Hematopoietic multipotent progenitor cell (in vitro differentiated cells): ENCODE measurements at places on chromosomes 11 and 22.

GRCh38 chr22:37273126-37273845, 9.0 kb upstream of the CYTH4 start:
- no peak for DNase-seq

GRCh38 chr11:1922481-1923081, 3.1 kb downstream of the TNNT3 start:
- no peak for DNase-seq

- no peak for DNase-seq
Observed at GRCh38 chr22:35769974-35770373, 52.3 kb downstream of the APOL5 start.

GRCh38 chr11:84905411-84905810, 721.7 kb downstream of the DLG2 start:
- no peak for DNase-seq

- no peak for DNase-seq
Observed at GRCh38 chr11:61855939-61856680, 28.0 kb downstream of the FADS2 start.

GRCh38 chr11:40417627-40418026, 1041.8 kb downstream of the LRRC4C start:
- no peak for DNase-seq

DNA sequence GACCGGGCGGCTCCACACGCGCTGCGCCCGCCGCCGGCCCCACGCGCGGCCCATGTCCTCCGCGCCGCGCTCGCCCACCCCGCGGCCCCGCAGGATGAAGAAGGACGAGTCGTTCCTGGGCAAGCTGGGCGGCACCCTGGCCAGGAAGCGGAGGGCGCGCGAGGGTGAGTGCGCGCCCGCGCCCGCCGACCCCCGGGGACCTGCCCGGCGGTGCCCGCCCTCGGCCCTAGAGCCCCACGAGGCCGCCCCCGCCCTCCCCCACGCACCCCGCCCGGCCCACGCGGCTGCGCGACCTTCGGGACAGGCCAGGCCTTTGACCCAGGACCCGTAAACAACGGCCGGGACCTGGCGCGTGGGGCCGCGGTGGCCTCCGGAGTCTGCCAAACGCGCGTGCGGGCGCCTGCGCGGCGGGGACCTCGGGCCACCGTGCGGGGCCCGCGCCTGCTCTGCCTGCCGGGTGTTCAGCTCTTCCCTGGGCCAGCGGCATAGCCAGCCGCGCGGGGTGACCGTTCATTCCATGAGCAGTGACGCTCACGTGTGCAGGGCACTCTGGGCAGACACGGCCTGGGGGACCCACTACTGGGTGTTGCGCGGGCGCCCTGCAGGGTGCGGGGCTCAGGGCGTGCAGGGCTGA, at the start of gene PARVB:
TSS of gene PARVB (plus strand) at position 15 of the 634 bp plus-strand sequence. CDS start at position 53, 38 bp downstream.
- peak; percentile 14 for DNase-seq

DNA sequence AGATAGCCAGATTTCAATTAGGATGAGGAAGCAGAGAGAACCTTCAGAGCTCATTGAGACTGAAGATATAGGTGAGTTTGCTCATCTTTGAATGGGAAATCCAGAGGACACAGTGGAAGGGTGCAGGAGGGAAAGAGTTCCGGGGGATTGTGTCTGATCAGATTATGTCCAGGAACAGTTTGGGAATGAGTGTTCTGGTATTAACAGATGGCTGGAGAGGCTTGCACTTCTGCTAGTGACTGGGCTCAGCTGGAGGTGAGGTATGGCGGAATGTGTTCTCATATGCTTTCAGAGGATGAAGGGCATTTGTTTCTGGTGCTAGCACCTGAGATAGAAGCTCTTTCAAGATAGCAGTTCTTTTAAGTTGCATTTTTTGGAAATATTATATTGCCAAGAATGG, 27.6 kb downstream of the ALKBH3 start:
- DNase-seq, result no peak

DNA sequence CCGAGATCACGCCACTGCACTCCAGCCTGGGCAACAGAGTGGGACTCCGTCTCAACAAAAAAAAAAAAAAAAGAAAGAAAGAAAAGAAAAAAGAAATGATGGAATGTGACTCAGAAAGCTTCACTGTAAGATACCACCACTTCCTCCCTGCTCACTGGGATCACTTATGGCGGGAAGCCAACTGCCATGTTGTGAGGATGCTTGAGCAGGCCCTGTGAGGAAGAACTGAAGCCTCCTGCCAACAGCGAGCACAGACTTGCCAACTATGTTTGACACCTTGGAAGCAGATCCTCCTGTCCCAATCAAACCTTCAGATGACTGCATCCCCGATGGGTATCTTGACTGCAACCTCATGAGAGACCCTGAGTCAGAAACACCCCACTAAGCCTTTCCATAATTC, 8.3 kb downstream of the SEC14L6 start:
- DNase-seq, result no peak

GRCh38 chr22:37283393-37283937, 1.2 kb downstream of the CYTH4 start:
- DNase-seq, result no peak

DNA sequence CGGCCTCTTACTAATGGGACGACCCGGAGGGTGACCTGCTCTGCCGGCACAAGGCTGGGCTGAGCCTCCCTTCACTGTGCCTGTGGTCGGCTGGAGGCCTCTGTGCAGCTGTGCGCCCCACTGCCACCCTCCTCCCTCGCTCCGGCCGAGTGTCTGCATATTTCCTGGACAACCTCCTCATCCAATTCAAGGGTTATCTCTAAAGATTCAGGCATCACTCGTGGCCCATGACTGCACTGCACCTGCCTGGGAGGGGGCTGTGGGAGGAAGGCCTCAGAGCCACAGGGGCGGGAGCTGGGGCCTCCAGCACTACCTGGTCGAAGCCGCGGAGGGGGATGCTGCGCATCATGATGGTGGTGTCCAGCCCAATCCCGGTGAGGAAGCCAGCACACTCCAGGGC, 43.1 kb upstream of the GNB1L start:
- DNase-seq, result no peak

GRCh38 chr11:23280088-23280487, 419.8 kb upstream of the CCDC179 start:
- no peak for DNase-seq

GRCh38 chr11:57340039-57340615, 2.0 kb downstream of the P2RX3 start:
- no peak for DNase-seq

DNA sequence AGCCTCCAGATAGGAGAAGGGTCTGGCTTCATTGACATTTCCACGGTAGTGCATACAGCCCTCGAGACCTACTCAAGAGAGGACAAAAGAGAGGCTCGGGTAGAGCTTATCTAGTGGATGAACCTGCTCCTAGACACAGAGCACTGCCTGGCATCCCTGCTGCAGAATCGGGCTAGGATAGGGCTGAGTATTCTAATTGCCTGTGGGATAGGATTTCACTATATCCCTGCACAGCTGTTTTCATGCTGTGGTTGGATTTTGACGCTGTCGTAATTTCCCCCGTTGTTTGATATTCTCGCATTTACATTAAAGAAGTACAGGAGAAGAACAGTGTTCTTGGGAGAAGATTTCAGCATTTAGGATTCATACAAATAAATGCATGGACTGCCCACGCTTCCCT, 107.8 kb downstream of the KIRREL3 start:
- no peak for DNase-seq

DNA sequence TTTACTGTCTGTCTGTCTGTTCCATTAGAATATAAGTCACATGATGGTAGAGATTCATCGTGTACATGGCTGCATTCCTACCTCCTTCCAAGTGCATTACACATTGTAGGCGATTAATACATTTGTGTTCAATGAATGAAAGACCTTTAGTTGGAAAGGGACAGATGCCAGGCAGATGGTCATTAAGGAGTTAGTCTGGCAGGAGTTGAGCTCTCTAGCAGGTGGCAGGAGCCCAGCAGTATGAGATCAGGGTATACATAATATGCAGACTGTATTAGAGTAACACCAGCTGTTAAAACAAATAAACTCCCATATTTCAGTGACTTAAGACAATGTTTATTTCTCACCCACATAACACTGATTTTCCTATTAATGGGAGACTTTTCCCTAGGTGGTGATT, 147.7 kb upstream of the LARGE1 start:
- no peak for DNase-seq

- no peak for DNase-seq
Observed at GRCh38 chr11:115657586-115657985, 153.4 kb upstream of the CADM1 start.

GRCh38 chr11:119361056-119361787, 14.7 kb upstream of the MFRP start:
- DNase-seq, result no peak

DNA sequence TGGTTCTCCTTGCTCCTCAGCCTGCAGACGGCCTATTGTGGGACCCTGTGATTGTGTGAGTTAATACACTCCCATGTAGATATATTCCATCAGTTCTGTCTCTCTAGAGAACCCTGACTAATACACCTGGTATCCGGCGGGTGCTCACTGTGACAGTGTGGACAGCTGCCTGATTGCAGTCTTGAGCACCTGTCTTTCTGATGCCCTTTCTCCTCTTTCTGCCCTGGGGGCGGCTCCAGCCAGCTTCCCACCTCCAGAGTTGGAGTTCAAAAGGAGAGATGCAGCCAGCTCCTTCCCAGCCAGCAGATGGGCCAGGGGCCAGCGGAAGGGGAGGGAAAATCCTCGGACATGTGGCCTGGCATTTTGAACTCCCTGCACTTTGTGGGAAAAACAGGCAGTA, 15.0 kb downstream of the SMIM38 start:
- DNase-seq, result no peak

- DNase-seq, result no peak
Observed at GRCh38 chr22:22750335-22751042, 106.1 kb downstream of the GGTLC2 start.

DNA sequence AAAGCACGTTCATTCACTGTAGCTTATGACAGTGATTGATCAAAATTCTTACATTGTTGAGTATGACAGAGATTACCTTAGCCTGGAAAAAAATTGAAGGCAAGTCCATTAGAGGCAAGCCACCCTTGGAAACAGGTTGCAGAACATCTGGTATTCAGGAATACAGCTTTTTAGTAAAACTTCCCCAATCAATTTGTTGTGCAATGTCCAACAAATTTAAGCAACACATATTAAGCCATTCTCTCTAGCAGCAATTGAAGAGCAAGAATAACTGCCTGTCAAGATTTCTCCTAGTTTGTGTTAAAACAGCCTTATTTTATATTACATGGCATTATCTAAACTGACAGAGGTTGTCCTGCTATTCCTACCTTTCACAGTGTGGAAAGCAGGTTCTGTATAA, 37.0 kb downstream of the BCL2L13 start:
- DNase-seq, result no peak

- DNase-seq, result no peak
Observed at GRCh38 chr11:1466784-1467183, 19.8 kb downstream of the MOB2 start.

DNA sequence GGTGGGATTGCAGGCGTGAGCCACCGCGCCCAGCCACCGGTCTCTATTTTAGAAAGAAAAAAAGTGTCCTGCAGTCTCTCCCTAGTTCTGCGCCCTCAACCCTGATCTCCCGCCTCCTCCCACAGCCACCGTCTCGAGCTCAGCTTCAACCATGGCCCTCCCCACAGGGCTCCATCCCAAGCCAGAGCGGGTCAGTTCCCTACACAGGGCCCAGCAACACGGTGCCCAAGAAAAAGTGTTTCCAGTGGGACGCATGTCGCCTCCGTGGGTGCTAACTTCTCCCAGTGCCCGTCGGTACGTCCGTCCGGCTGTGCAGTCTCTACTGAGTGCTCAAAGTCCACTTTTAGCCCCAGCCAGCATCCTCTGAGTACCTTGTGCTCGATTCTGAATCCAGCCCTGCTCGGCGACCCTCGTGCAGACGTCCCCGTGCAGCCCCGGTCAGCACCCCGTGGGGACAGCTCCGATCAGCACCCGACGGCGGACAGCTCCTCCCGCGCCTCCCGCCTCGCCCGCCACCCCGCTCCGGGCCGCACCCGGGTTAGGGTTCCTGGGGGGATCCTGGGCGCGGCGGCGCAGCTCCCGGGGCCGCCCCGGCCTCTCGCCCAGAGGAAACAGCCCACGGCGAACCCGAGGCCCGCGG, 657 bp upstream of the MAPK8IP2 start:
- DNase-seq, result peak; percentile 57

- DNase-seq, result no peak
Observed at GRCh38 chr11:2537896-2538724, 93.3 kb downstream of the KCNQ1 start.

DNA sequence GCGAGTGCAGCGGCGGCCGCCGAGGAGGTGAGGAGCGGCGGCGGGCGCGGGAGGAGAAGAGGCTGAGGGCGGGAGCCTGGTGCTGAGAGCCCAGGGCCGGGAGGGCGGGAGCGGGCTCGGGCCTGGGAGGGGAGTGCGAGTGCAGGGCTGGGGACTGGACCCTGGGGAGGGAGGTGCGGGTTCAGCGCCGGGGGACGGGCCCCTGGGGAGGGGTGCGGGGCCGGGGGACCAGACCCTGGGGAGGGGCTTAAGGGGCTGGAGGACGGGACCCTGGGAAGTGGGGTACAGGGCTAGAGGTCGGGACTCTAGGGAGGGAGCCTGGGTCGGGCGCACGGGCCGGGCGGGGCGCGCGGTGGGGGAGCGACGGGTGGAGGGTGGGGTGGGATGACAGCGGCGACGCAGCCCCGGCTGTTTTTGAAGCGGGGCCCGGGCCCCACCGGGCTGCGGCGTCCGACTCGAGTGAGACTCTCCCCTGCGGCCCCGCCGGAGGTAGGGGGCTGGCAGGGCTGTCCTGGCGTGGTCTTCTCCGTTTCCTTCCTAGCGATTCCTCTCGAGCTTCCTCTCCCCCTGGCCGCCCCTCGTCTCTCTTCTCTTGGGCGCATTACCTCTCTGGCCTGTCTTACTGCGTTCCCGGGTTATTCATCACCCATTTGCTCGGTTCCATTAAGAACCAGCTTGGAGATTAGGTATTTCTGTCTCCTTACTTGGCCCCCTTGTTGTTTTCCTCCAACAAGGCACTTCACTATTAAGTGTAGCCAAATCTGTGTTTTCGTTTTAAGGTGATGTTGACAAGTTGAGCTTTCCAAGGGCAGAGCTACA, 754 bp downstream of the NUP50 start:
- DNase-seq, result no peak

DNA sequence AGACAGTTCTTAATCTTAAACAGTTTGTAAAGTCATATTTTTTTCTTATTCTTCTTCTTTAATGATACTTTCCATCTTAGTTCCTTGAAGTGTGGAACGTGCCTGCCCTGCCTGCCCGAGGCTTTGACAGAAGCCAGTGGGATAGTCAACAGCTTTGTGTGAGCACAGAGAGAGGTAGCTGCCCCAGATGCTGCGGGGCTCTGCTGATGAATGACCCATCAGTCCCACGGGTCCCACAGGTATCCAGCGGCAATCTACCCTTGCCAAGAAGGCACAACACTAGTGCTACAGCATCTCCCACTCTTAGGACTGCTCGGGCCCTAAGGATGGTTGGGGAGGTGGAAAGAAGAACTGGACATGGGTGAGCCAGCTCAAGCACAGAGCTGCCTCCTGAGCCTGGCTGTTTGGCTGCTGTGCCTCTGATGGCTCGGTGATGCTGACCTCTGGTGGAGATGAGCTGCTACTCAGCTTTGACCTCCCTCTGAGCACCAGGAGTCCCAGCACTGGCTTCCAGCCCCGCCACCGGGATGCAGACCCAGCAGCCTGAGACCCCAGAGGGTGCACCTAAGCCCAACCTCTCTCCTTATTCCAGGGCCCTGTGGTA, 11.8 kb upstream of the APLNR start:
- no peak for DNase-seq
